ENCODE measurements at places on chromosomes 6 and 20.

DNA sequence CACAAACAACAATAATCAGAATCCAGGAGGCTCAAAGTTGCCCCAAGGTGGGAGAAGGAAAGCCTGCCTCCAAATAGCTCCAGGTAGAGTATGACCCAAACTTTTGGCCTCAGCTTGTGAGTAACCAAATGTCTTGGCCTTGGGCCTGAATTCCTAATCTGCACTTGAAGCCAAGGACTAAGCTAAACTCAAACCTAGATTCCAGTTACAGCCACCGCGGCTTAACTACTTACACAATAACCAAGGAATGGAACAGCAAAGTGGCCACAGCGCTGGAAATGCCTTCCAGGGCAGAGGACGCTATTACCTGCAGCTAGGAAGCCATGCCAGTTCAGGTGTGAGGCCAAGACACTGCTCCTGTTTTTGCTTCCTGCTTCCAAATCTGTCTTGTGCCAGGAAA lies 4.6 kb downstream of the NINL start:
- DNase-seq: no peak

DNA sequence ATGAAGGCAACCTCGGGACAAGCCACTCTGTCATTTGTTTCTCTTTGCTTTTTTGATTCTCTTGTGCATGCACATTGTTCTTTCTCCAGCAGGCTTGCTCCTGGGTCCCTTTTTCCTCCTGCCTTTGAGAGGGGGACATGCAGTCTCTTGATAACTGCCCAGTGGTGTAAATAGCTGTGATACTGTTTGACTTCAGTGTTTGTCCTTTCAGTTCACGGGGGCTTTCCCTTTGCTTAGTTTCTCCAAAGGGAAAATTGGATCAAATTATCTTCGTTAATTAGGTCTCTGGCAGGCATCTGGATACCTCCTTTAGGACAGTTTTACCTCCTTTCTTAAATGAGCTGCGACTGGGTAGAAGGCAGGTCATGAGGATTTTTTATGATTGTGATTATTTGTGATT lies 41.5 kb downstream of the RALGAPB start:
- DNase-seq: no peak

DNA sequence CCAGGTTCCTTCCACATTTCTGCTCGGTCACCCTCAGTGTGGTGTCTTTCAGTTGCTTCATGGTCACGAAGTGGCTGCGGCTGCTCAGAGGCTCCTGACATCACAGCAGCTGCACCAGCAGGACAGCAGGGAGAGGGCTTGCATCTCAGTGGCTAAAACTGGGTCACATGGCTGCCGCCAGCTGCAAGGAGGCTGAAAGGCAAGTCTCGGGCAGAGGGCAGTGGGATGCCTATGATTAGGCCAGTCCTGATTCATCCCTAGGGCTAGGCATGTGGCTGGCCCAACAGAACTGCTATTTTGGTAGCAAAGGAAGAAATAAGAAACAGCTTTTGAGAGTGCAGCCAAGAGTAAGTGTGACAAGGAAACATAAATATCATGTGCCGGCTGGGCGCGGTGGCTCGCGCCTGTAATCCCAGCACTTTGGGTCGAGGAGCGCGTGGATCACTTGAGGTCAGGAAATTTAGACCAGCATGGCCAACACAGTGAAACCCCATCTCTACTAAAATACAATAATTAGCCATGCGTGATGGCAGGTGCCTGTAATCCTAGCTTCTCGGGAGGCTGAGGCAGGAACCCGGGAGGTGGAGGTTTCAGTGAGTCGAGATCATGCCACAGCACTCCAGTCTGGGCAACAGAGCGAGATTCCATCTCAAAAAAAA lies 46.6 kb downstream of the RBM38 start:
- no peak for DNase-seq

- no peak for DNase-seq
Measured at GRCh38 chr6:168583821-168584220, 142.8 kb downstream of the SMOC2 start.

- no peak for DNase-seq
Measured at GRCh38 chr6:110544472-110544871, 68.1 kb upstream of the SLC22A16 start.

Measured in left hindlimb (tissue), 1 donor.